Epithelial cell of proximal tubule (primary cell): ENCODE measurements at places on chromosomes 7 and 10. TPM values are rescaled to one million over a fixed set of nuclear protein-coding genes. Genes with fewer than 3 reads are reported as not detected.

Gene PDE1C
- 2.5 and 5.9 TPM in 2 replicates for total RNA-seq

Gene TMEM229A
- total RNA-seq, result not detected in 2 replicates

Gene SFTPA2
- total RNA-seq, result not detected in 2 replicates

GRCh38 chr10:116888380-116889055 is 39.2 kb downstream of the ENO4 start:
- peak; percentile 84 for DNase-seq

- no peak for DNase-seq
These were observed 18.7 kb downstream of the COL17A1 start for GRCh38 chr10:104066945-104067344.

- DNase-seq, result no peak
These were observed 208.6 kb upstream of the YAE1 start for GRCh38 chr7:39357648-39358047.

- no peak for DNase-seq
These were observed 28.8 kb downstream of the EBF3 start for GRCh38 chr10:129935102-129935866.

DNA sequence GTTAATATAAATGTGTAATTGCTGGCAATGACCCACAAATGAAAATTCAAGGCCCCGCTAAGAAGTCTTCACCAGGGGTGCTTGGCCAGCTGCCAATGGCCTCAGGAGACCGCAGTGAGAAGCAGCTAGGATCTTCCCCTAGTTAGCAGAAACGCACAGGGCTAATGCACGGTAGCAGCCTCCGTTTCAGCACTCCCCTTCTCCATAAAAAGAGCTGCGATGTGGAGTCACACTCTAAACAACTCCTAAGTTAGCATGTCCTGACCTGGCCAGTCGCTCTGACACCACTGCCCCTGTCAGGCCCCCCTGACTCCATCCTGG is 139.0 kb downstream of the SEPTIN14 start:
- DNase-seq, result no peak

GRCh38 chr7:2843711-2844152 is 376 bp downstream of the GNA12 start:
- DNase-seq, result no peak

GRCh38 chr10:69088801-69089501 is 1.0 kb downstream of the SRGN start:
- DNase-seq, result no peak

GRCh38 chr10:74982634-74982982 is 128.8 kb upstream of the SAMD8 start:
- no peak for DNase-seq

DNA sequence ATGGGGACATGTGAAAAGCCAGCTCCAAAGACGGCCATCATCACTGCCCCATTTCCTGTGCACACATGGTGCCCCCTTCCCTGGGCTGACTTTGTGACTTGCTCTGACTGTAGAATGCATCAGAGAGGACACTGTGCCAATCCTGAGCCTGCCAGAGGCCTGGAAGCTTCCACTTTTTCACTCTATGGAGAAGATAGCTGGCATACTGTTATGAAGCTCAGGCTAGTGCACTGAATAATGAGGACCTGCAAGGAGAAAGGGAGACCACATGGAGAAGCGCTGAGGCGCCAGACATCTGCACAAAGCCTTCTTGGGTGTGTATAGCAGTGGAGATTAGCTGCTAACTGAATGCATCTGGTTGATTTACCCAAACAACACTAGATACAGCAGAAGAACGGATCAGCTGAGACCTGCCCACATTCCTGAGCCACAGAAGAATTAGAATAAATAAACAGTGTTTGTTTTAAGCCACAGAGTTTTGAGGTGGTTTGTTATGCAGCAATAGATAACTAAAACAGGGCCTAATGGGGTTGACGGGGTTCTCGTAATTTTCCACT is 58.9 kb upstream of the C10orf90 start:
- no peak for DNase-seq

DNA sequence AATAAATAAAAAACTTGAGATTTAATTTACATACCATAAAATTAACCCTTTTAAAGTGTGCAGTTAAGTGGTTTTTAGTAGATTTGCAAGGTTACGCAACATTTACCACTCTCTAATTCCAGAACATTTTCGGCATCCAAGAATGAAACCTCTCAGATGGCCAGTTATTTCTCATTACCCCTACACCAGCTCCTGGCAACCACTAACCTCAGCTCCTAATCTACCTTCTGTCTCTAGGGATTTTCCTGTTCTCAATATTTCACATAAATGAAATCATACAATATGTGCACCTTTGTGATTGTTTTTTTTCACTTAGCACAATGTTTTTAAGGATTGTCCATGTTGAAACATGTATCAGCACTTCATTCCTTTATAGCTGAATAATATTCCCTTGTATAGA is 45.1 kb downstream of the INPP5F start:
- no peak for DNase-seq
